Activated effector memory CD4-positive, alpha-beta T cell treated with Interleukin-2 at 50 U/mL for 16 hours (primary cell): ENCODE measurements at places on chromosomes 2 and 18.

GRCh38 chr2:231344851-231345250 lies 50.7 kb upstream of the B3GNT7 start:
- no peak for DNase-seq

- no peak for DNase-seq
These were observed 124.5 kb downstream of the SETBP1 start for GRCh38 chr18:44805176-44805575.

GRCh38 chr18:31072175-31072574 lies 29.6 kb upstream of the DSC3 start:
- DNase-seq = no peak

DNA sequence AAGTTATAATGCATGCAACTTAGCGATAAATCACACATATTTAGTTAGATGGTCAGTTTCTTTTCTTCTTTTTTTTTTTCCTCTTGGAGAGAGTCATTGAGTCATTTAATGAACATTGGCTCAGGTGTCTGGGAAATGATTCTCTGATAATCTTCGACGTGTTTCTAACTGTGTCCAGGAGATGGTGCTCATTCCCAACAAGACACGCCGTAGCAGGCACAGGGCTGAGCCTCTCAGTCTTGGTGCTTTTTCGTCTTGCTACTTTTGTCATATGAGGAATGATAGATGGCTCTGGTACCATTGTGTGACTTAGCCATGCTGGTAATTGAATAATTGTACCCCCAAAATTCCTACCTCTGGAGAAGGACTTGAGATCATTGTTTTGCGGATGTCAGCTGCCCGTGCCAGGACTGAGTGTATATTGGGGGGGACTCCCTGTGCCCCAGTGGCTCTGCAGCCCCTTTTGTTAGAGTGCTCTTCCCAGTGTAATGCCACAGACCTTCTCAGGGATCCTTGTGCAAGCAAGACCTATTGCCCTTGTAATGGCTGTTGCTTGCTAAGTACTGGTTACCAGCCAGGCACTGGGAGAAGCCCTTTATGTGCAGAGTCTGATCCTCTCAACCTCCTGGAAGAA lies 107.6 kb upstream of the CYRIA start:
- no peak for DNase-seq
